ENCODE measurements at places on chromosomes 3 and 15. TPM values are rescaled to one million over a fixed set of nuclear protein-coding genes. Genes with fewer than 3 reads are reported as not detected.

The GOLGA8K gene
- total RNA-seq: not detected

The CLRN1 gene
- not detected for total RNA-seq

The FANCD2OS gene
- not detected for total RNA-seq

The TMEM212 gene
- not detected for total RNA-seq

The GUCA1C gene
- not detected for total RNA-seq

The GOLGA8H gene
- 0.63 TPM for total RNA-seq

The KIF7 gene
- total RNA-seq: 10.6 TPM

The POLQ gene
- total RNA-seq: 10.1 TPM

The GPR149 gene
- total RNA-seq: not detected

The ERICH6 gene
- total RNA-seq: 0.41 TPM

The RTP1 gene
- not detected for total RNA-seq

The SNX22 gene
- total RNA-seq: 0.18 TPM

The SCAMP5 gene
- total RNA-seq: 2.2 TPM

The SPINK8 gene
- not detected for total RNA-seq

The COLQ gene
- 1.8 TPM for total RNA-seq

The HMG20A gene
- total RNA-seq: 33.3 TPM

The AADACL2 gene
- not detected for total RNA-seq

The TIMP4 gene
- total RNA-seq: 12.3 TPM

The ANKUB1 gene
- total RNA-seq: not detected

The HRG gene
- not detected for total RNA-seq

The NCEH1 gene
- 5.7 TPM for total RNA-seq

The ITIH1 gene
- total RNA-seq: not detected

The PDZRN3 gene
- total RNA-seq: 40.5 TPM

The CLDN18 gene
- not detected for total RNA-seq

The SOX14 gene
- not detected for total RNA-seq

Measured in fibroblast of the aortic adventitia (primary cell).